ENCODE measurements at places on chromosomes 13 and 19.

DNA sequence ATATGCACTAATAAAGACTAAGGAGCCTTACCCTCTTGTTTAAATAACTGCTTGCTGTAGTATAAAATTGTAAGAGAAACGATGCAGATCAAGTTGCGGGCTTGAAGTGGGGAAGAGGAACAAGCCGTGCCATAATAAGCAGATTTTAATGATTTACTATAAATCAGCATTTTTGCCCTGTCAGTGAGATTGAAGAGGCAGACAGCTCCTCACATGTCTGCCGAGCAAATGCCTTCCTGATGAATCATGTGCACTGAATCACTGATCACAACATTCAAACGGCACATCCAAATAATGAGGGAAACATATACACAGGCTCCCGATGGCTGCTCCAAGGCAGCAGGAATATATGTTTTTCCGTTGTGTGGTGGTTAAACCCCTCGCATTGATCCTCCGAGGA, 282.9 kb downstream of the TSHZ3 start:
- DNase-seq: no peak

GRCh38 chr13:50129081-50129705, 113.9 kb downstream of the KCNRG start:
- DNase-seq: no peak

DNA sequence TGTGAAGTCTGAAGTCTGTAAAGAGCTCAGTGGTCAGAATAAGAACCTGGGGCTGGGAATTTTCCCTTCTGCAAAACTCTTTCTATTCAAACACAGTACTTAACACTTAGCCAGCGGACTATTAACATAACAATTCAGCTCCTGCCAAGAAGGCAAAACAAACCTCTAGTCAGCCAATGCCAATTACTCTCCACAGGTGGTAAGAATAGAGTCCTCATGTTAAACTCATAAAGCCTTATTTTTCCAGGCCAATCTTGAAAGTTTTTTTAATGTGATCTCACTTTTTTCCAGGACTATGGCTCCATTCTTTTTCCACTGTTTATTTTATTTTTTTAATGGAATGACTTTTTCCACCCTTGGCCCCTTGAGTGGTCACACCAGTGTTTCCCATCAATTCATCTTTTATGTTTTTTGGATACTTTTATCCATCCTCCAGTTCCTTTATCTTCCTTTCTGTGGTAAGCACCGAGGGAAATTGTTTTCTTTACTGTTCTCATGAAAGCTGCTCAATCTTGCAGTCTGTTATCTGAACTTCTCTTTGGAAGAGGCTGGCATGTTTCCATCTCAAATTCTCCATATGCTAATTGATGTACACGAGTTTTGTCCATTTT, 217.3 kb downstream of the LHFPL6 start:
- DNase-seq: peak; percentile 80

DNA sequence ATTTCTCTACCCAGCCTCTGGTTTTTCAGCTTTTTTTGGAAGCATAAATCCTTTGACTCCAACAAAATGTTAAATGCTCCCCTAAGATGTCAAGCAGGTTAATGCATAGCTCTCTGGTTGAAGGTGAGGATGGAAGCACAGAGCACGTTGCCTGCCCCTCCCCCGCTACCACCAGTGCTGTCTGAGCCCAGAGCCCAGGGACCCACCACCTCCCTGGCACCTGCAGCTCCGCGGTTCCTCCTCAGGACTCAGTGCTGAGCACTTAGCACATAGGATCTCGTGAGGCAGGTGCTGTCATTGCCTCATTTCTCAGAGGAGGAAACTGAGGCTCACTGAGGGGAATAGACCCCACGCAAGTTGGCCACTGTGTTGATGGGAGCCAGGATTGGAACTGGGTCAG, 48.6 kb downstream of the DPF1 start:
- peak; percentile 14 for DNase-seq

- DNase-seq: no peak
Measured at GRCh38 chr13:88592105-88592504, 920.9 kb downstream of the SLITRK5 start.

- no peak for DNase-seq
Measured at GRCh38 chr13:75689686-75690085, 53.6 kb downstream of the LMO7 start.

GRCh38 chr19:53621885-53622740, 9.7 kb upstream of the DPRX start:
- no peak for DNase-seq

DNA sequence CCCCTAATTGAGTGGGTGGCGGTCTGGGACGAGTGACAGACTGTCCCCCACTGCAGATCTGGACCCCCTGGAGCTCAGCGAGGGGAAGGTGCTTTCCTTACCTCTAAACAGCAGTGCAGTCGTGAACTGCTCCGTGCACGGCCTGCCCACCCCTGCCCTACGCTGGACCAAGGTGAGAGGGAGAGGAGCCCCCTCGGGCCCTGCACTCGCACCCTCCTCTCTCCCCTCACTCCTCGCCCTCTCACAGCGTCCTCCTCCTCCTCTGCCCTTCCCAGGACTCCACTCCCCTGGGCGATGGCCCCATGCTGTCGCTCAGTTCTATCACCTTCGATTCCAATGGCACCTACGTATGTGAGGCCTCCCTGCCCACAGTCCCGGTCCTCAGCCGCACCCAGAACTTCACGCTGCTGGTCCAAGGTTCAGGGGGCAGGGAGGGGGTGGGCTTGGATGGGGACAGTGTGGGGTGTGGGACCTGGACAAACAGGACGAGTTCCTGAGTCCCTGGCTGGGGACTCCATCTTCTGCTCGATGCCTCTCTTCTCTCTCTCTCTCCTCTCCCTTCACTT, 9.6 kb downstream of the BCAM start:
- no peak for DNase-seq

GRCh38 chr19:56117376-56117884, 3.7 kb downstream of the ZNF787 start:
- no peak for DNase-seq

- DNase-seq: no peak
Measured at GRCh38 chr13:70812481-70812880, 704.2 kb upstream of the KLHL1 start.

GRCh38 chr19:52237771-52238400, 31.5 kb upstream of the ZNF766 start:
- DNase-seq: peak; percentile 70

- DNase-seq: no peak
Measured at GRCh38 chr13:99496184-99497142, 4.8 kb upstream of the TM9SF2 start.

GRCh38 chr13:23618341-23618740, 48.1 kb downstream of the TNFRSF19 start:
- DNase-seq: no peak

DNA sequence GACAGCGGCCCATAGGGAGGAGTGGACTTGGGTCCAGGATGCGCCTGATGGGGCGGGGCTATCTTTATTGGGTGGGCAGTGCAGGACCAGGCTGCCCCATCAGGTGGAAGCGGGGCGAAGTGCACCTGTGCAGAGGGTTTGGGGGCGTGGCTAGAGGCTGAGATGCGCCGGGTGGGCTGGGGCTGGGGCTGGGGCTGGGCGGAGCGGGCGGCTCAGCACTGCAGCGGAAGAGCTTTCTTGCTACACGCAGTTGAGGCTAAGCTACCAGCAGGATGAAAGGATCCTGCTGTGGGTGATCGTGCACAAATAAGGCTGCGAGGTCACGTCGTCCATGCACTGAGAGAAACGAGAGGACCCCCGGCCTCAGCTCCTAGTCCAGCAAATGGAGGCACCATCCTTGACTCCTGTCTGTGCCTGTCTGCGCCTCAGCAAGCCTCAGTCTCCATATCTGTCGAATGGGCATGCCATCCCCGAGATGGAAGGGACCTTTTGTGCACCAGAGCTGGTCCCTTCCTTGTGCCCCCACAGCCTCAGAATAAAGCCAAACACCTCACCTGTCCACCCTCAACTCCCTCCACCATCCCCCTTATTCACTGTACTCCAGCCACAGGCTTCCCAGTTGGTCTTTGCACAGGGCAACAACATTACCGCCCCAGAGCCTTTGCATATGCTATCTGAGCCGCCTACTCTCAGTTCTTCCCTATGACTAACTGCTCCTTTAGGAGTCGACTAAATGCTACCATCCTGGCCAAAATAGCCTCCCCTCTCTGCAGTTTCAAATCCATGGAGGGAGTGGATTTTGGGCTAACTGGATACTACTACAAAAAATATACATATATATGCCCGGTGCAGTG, 21.0 kb upstream of the HOMER3 start:
- peak; percentile 75 for DNase-seq

DNA sequence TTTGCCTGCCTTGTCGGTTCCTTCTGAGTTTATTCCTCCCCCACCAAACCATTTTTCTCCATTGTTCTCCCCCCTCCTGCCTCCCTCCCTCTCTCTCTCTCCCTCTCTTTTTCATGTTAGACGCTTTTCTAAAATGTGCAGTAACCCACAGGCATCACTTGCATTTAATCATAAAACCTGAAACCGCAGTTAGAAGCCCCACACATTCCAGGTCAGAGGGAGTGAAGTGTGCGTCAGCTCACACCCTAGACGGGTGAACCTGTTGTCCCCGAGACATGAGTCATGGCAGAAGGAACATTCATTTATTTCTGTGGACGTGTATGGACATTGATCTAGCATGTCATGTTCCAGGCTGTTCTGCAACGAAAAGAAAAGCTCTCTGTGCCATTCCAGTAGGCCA, 19.9 kb downstream of the ONECUT3 start:
- no peak for DNase-seq

DNA sequence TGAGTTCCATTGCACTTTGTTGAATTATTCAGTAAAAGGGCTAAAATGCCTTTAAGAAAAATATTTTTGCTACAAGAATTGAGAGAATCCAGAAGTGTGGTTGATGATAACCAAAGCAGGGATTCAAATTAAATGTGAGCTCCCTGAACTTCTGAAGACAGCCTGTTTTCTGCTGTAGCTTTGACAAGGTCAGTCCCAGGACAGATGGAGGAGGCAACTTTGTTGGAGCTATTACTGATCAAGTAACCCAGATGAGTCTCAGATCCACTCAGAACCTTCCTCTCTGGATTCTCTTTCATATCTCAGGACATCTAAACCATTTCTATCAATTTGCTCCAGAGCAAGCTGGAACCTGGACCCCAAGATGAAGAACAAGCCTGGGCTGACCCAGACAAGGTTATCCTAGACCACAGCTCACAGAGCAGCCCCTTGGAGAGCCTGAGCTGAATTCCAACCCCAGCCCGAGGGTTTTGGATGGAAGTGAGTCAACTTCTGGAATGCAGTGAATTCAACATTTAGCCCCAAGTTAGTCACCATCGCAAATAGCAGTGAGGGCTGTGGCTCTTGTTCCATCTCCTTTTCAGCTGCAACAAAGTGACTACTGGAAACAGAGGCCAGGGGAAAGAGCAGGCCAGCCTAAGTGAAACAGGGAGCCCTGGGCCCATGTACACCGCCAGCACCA, 137.8 kb upstream of the TSC22D1 start:
- no peak for DNase-seq

- peak; percentile 73 for DNase-seq
Measured at GRCh38 chr13:75384879-75385707, 96.9 kb downstream of the TBC1D4 start.

DNA sequence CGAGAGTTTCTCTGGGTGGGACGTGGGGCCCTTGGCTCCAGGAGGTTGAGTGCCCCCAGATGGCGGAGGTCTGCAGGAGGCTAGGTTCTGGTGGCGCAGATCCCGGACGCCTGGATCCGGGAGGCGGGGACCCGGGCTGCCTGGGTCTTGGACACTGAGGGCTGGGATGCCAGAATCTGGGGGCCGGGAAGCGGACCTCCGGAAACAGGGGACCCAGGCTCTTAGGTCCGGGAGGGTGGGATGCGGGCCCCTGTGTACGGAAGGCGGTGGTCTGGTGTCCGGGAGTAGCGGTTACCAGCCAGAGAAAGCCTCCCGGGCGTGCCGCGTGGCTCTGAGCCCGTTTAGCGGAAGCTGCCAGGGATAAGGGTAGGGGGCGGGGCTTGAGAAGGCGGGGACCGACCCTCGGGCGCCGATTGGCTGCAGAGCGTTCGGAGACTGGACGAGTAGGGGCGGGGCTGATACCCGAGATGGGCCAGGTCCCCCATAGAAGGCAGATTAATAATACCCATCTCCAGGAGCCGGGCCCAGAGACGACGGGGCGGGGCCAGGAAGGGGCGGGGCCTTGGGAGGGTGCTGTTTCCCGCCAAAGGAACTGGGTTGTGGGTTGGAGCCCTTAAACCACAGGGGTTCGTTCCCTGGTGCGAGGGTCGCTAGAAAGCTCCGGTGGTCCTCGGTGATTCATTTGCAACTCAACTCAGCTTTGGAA, at the start of gene SLC1A5:
Gene SLC1A5, minus strand, starts transcription at position 333 of the 706 bp plus-strand sequence. CDS start 629 bp downstream, outside the sequence.
- peak; percentile 93 for DNase-seq

DNA sequence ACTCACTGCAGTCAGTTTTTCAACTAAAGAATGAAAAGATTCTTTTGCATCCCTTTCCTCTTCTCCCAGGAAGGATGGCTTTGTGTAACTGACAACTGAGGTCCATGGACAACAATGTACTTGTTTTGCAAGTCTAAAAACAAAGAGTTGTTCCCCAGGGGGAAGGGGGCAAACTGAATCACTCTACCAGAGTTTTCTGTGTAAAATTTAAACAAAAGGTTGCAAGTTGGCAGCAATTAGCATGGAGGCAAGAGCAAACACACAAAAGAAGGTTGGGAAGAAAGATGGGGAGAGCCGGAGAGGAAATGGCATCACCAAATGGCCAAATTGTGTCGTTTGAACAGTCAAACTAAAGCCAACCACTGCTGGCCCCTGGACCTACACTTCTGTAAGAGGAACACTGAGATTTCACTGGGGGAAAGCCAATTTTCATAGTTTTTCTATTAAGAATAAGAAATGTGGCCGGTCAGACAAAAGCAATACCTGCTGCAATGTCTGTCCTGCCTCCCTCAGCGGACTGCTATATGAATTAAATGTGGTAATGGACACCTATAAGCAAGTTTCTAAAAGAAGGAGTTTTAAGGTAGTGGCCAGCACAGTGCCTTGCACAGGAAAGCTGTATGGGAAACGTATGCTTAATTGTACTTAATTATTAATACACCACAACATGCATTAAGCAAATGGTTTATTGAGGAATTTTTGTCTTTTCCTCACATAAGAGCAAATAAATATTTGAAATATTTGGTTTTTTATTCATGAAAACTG, 16.1 kb upstream of the SACS start:
- peak; percentile 13 for DNase-seq

- DNase-seq: no peak
Measured at GRCh38 chr13:99055735-99056134, 77.9 kb upstream of the DOCK9 start.

DNA sequence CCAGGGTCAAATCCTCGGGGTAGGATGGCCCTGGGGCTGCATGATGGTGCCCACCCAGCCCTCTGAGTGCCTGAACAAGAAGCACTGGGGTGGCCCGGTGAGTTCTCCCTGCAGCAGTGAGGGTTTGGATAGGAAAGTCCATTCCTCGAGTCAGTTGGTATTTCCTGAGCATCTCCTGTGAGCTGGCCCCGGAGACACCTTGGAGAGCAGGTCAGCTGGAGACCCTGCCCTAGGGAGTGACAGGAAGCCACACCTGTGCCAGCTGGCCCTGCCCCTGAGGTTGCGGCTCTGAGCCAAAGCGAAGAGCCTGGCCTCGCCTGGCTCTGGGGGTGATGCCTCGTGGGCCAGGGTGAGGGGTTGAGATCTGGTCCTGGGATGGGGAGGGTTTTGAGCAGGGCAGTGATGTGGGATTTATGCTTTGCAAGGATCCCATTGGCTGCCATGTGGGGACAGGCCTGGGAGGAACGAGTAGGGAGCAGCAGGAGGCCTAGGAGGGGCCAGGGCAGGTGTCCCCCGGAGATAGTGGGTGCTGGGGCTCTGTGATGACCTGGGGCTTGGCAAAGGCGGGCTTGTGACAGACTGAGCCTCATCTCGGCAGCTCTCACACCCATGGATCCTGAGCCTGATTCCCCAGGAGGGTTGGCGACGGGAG, 16.0 kb downstream of the CRTC1 start:
- DNase-seq: no peak

- no peak for DNase-seq
Measured at GRCh38 chr19:45621389-45621788, 17.8 kb downstream of the EML2 start.

Data from NCI-H69 (cell line).